H54 (cell line): ENCODE measurements at places on chromosomes 3 and 15.

DNA sequence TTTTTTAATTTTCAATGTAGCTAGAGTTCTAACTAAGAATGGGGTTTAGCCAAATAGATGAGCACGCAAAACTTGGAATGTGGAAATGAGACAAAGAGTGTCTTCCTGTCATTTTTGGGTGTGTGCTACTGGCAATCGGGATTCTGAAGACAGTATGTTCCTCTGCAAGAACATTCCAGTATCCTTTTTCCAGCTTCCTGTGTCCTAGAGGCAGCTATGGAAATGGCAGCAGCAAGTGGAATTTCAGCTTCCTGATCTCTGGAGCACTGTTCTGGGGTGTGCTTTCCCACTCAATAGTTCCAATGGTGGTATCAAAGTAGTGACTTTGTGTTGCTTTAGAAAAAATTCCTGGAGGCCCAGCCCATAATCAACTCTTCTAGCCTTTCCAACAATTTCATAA, 642.9 kb upstream of the KCNMB2 start:
- DNase-seq, result no peak

DNA sequence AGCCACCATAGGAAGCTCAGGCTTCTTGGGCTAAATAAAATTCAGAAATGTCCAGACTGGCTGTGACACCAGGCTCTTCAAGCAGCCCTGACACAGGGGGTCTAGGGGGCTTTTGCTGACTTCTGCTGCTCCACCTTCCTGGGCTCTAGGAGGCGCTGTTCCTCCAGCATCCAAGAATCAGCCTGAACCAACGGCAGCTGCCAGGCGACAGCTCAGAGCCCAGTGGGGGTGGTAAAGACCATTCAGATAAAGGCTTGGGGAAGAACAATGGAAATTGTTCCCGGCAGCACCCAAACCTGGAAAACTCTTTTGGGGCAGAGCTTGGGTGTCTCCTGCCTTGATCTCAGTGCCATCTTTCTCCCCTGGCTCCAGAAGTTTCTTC, 21.6 kb upstream of the PSTPIP1 start:
- peak; percentile 26 for DNase-seq

DNA sequence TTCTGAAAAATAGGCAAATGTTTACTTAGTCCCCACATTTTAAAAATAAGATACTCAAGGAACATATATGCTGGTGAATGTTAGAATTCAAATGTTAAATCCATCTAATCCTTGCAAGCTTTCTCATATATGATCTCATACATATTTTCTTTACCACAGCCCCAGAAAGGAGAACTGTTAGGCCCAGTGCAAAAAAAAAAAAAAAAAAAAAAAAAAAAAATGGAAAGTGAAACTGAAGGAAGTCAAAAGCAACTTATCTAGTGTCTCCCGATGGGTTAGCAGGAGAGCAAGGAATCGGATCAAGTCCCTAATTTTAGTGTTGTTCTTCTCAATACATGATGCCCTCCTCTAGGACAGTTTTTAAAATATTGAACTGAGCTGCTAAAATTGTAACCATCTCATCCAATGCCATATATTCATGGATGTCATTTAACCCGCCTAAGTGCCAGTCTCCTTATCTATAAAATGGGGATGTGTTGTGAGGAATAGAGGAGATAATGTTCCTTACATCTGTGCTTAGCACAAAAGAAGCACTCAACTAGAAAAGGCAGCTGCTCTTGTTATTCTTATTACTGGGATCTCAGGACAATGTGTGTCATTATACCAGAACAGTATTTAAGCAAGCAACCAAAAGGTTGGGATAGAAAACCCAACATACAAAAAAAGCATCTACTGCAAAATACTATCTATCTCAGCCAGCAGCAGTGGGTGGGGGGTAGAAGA, 279.7 kb downstream of the MAGI1 start:
- DNase-seq, result no peak

DNA sequence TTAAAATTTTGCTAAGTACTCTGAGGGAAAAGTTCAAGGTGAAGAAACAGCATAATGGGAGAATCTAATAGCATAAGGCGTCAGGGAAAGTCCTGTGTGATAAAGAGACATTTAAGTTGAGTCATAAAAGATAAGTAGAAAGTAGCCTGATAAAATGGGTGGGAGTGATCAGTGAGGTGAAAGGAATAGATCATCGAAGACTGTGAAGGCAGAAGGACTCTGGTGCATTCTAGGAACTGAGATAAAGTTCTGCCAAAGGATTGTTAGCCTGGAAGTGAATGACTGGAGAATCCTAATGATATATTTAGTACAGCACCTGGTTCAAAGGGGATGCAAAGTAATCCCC, 149.9 kb downstream of the CFAP20DC start:
- DNase-seq, result no peak

DNA sequence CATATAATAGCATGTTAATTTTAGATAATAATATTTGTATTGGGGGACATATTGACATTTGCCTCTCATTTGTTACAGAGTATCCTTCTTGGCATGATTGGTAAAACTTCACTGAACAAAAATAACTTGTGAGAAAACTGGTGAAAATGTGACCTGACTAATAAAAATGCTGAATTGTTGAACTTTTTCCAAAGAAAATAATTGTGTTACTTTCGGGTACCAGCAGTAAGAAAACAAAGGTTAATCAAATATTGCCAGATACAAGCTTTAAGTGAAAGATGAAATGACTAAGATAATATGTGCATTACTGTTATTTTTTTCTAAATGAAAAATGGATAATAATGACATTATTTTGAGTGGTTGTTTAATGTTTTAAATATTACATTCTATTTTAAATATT, 15.2 kb downstream of the SLC12A1 start:
- DNase-seq, result no peak

GRCh38 chr3:143266511-143266910, 146.9 kb downstream of the CHST2 start:
- DNase-seq, result no peak

DNA sequence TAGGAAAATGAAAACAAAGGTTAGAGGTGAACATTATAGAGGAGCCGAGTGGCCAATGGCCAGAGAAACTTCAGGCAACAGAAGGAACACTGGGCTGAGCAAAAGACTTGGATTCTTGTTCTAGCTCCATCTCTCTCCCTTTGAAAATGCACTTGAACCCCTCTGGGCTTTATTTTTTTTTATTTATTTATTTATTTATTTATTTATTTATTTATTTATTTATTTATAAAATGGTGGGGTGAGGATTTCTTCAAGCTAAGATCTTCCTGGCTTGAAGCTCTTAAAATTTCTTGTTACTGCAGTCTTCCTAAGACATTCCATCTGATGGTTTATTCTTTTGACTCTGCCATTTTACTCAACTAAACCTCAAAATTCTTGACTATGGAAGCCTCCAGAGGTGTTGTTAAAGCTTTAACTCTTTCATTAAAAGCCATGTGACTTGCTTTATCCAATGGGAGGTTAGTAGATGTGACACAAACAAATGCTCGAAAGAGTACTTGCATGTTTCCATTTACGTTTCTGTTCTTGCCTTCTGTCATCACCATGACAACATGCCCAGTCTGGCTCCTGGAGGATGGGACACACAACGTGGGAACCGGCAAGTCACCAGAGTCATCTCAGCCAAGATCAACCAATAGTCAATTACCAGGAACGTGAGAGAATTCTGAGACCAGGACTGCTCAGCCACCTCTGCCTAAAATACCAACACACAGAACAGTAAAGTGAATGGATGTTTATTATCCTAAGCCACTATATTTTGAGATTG, 325.2 kb upstream of the CTNNB1 start:
- no peak for DNase-seq

DNA sequence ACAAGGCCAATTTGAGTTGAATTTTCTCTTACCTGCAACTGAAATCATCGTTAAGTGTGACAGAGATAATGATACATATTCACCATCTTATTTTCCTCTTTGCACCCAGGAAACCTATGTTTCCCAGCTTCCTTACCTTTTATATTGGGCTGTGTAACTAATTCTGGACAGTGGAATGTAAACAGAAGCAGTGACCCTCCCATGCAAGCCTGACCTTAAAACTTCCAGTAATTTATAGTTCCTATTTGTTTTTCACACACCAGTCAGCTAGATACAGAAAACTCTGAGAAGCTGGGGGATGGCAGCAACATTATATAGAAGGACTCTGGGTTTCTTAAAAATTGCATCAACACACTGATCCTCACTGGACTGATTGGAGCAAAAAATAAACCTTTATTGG, 4.5 kb upstream of the ZNF280D start:
- DNase-seq, result no peak

GRCh38 chr15:90979582-90979981, 14.8 kb downstream of the PRC1 start:
- no peak for DNase-seq

- no peak for DNase-seq
These were observed 15.8 kb upstream of the RFTN1 start for GRCh38 chr3:16529264-16529663.

DNA sequence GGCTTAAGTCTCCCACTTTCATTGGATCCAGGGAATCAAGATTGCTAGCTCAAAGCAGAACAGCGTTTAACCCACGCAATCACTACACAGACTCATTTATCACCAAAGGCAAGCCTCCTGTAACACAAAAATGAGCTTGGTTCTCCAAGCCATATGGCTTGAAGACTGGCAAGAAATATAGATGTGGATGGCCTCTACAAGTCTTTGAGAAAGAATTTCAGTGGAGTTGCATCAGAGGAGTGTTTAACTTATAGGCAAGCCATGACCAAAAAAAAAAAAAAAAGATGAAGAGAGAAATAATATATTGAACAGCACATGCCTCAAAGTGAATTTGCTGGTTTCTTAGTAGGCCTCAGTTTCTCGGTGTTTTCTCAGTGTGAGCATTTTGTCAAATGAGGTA, 27.3 kb downstream of the PDZRN3 start:
- DNase-seq, result no peak

DNA sequence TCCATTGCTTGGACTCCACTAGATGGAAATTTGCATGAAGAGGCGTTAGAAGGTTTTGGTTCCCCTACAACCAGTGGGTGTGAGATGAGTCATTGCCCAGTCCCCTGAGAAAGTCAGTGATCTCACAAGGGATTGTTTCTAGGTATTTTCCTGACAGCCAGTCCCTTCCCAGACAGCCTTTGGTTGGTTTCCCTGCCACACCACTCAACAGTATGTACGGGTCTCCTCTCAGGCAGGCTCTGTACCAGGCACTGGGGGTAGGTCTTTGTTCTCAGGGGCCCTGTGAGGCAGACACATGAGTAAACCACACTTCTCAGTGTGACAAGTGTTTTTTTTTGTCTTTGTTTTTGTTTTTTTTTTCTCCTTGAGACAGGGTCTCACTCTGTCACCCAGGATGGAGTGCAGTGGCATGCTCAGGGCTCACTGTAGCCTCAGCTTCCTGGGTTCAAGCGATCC, 4.0 kb downstream of the LAMP3 start:
- DNase-seq, result peak; percentile 79

DNA sequence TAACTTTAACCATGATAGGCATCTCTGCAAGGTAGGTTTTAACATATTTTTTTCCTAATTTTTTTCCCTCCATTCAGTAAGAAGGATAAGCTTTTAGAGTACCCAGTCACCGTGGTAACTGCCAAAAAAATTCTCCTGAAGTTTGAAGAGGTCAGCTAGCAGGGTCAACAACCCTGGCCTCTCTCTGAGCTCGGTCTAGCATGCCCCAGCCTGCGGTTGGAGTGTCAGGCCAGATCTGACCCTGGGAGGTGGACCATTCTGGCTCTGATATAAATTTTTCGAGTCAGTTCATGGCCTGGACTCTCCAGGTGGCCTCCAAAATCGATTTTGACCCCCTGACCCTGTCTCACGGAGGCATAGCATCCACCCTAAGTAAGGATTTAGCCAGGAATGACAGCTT, 29.7 kb downstream of the SOX2 start:
- no peak for DNase-seq

DNA sequence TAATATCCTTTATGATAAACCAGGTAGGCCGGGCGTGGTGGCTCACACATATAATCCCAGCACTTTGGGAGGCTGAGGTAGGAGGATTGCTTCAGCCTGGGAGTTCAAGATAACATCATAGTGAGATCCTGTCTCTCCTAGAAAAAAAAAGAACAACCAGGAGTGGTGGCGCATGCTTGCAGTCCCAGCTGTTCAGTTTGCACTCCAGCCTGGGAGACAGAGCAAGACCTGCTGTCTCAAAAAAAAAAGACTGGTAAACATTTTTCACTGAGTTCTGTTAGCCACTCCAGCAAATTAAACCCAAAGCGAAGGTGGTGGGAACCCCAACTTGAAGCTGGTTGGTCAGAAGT, 9.6 kb upstream of the IRAK2 start:
- no peak for DNase-seq

GRCh38 chr3:142273501-142273900, 48.1 kb upstream of the GK5 start:
- no peak for DNase-seq

GRCh38 chr3:38994251-38994650, 57.5 kb downstream of the SCN11A start:
- no peak for DNase-seq

- no peak for DNase-seq
These were observed 26.2 kb upstream of the LRRC3B start for GRCh38 chr3:26596335-26596734.

DNA sequence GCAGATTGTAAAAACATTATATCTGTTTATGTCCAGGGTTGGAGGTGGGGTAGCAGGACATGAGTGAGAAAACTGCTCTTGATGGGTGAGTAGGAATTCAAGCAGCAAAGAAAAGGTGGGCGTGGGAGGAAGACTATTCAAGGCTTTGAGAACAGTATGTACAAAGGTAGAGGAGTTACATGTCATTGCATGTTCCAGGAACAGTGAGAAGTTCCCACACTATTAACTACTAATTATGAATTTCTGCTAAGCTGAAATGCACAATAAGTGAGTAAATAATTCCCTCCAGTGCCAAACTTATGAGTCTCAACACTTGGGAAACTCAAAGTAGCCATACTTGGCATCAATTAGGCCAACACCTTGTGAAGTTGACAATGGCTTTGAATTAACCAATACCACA, 80.1 kb downstream of the SRGAP3 start:
- no peak for DNase-seq

DNA sequence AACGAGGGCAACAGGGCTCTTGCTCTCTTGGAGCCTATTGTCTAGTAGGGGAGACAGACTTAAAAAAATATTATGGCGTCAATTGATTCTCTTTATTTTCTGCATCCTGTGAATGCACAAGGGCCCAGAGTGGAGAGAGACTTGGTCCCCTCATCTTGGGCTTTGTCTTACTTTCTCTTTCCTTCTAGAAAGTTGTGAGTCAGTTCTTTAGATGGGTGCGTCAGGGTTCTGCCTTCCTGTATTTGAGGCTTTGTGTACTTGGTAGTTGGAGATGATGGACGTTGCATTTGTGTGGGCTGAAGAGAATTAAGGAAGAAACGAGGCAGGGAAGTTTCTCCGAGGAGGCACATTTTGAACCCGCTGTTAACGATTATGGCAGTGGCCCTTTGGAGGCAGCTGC, 52.9 kb downstream of the CACNA1D start:
- no peak for DNase-seq

DNA sequence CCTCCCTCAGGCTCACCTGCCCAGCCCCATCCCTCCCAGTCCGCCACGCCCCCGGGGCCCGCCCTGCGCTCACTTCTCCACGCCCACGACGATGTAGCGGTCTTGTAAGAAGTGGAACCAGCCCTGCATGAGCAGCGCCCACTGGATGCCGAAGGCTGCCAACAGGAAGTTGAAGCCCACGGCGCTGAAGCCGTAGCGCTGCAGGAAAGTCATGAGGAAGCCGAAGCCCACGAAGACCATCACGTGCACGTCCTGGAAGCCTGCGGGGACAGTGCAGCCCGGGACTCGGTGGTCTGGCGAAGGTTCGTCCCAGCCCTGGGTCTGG, 9.7 kb downstream of the RHCG start:
- DNase-seq, result no peak

GRCh38 chr15:36831125-36831903, 251.9 kb downstream of the CDIN1 start:
- peak; percentile 30 for DNase-seq
